HS-27A (cell line): ENCODE measurements at places on chromosomes 2 and 18.
A peak's percentile ranks its signal among the peaks of the same experiment; 100 is the strongest.

DNA sequence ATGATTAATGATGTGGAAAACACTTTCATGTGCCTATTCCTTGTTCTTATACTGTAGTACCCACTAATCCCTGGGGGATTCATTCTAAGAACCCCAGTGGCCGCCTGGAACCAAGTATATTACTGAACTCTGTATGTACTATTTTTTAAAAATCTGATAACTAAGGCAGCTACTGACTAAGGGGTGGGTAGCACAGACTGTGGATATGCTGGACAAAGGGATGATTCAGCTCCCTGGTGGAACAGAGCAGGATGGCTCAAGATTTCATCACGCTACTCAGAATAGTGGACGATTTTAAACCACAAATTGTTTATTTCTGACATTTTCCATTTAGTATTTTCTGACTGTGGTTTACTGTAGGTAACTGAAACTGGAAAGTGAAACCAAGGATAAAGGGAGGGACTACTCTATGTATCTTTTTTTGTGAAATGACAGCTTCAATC, 41.8 kb upstream of the CDC42EP3 start:
- DNase-seq = peak; percentile 67

DNA sequence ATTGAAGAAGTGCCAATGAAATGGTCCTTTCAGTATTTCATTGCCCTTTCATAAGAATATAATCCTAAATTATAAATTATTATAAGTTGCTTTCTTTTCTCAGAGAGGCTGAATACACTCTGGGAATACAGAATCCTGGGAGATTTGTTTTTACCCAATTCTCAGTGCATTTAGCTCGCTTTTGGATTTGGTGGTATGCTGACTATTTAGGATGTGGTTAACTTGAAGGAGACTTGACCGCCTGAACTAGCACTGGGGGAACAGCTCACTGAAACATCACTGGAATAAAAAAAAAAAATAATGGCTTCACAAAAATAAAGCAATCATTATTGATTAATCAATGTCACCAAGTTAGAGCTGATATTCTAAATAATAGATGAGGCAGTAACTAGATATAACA, 10.2 kb downstream of the TNFAIP6 start:
- DNase-seq = no peak

DNA sequence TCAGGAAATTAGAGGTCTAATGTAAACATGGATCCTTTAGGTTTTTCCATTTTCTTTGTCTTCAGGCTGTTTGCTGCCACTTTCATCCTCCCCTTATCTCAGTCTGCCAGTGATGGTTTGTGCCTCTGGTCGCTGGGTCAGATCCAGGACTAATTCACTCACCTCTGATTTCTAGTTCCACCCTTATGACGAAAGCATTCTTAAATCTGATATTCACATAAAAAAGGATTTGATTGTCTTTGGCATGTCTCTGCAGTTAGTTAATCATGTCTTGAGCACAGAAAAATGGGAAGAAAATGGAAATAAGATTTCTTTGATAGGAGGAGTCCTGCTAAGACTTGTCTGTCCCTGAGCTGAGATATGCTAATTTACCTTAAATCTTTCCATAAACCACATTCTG, 4.6 kb downstream of the IL1RL1 start:
- DNase-seq = no peak

DNA sequence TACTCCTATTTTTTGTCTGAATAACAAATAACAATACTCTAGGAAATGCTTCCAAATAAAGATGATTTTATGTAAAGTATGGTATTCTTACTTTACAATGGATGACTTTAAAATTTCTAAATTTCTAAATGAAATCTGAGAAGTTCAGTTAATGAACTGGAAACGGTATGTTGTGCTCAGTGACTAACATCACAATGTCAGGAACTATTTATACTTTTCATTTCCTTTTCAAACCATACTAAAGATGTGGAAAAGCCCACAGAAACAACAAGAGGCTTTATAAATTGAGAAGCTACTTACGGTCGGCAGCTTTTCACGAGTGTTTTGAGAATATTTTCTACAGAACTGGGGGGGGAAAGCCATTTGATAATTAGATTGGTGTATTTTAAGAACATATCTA, 31.1 kb downstream of the PSME4 start:
- DNase-seq = no peak

DNA sequence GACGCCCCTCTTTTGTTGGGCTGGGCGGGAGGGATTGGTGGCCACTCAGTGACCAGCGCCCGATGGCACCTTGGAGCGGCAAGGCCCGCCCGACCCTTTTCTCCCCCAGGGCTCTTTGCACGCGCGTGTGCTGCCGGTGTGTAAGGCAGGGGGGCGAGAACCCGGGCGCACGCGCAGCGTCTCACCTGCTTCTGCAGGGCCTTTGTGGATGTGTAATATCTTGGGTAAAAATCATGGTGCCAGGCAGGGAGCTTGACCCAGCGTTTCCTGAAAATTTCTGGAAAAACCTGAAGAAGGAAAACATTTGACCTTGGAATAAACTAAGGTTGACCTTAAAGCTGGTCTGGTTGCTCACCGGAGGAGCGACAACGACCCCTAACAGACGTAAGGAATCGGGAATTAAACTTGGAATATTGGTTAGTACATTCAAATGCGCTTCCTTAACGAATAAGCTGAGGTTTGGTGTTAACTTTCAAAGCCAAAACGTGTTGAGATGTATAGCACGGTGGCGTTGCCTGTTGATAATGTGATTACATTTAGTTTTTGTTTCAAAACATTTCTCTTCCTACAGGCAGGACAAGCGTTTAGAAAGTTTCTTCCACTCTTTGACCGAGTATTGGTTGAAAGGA, 438 bp downstream of the HSPE1 start:
- DNase-seq = no peak

- no peak for DNase-seq
Measured at GRCh38 chr2:240426845-240427721, 8.4 kb upstream of the GPC1 start.

DNA sequence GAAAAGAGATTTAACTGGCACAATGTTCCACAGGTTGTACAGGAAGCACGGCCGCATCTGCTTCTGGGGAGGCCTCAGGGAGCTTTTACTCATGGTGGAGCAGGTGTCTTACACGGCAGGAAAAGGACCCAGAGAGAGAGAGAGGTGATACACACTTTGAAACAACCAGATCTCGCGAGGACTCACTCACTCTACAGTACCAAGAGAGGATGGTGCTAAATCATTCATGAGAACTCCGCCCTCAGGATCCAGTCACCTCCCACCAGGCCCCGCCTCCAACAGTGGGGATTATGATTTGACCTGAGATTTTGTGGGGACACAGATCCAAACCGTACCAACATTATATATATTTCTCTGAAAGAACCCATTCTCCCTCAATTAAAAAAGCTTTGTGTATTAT, 79.7 kb upstream of the DOCK10 start:
- no peak for DNase-seq

GRCh38 chr2:67919490-67919889, 143.3 kb downstream of the C1D start:
- DNase-seq = no peak

DNA sequence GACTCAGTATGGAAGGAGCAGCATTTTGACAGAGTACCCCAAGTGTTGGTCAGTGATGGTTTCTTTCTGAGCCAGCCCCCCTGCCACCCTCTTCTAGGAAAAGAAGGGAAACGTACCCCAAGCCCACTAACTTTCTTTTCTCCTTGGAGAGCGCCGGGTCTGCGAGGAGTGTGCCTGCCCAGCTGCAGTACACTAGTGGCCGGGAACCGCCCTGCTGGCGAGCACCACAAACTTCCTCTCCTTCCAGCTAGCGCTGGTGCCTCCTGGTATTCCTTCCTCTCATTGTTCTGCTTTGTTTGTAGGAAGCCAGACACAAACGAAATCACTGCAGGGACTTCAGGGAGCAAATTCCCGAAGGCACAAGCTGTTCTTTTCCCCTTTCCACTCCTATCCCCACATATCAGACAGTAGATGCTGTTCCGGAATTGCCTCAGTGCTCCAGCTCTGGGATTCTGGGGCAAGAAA, 1.8 kb downstream of the CCDC85A start:
- DNase-seq = no peak

DNA sequence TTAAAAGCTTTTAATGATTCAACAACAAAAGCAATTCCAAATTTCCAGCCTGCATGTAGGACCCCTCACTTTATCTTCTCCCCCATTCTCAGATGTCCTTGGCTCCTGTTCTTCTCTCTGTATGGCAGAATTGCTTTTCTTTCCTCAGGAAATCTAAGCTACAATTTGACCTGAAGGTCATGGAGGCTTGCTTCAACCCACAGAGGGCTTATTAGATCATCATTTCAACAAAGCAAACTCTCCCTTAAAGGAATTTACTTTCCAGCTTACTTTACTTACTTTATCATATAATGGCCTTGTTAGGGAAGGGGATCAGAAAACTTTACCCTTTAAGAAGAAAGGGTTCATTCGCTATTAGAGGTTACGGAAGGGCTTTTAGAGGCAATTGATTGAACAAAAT, 211.5 kb downstream of the RAD51AP2 start:
- no peak for DNase-seq

GRCh38 chr2:20419007-20419576, 27.8 kb upstream of the RHOB start:
- DNase-seq = no peak

DNA sequence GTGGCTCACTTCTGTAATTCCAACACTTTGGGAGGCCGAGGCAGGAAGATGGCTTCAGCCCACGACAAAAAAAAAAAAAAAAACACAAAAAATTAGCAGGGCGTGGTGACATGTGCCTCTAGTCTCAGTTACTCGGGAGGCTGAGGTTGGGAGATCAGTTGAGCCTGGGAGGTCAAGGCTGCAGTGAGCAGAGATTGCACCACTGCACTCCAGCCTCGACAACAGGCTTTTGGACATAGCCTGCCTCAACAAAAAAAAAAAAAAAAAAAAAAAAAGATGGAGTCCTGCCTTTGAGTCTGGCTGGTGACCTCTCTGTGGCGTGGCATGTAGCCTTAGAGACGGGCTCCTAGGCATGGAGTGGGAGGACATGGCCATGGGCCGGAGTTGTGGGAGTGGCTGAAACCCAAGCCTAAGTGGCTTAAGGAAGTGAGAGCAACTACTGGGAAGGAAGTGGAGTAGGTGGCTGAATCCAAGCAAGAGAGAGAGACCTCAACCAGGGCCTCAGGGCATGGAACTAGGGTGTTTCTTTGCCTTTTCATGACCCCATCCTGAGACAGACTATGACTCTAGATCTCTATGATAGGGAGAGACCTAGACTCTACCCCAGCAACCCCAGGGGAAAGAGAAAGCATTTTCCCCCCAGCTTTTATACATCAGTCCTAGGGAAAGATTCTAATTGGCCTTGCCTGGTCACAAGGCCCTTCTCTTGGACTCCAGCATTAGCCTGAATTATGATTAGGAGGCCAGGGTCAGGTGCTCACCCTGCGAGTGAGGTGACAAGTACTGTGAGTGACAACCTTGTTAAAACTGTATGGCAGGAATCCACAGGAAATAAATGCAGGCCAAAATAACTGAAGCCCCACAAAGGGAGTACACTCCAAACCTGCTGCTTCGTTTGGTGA, 34.2 kb downstream of the NPAS2 start:
- no peak for DNase-seq

DNA sequence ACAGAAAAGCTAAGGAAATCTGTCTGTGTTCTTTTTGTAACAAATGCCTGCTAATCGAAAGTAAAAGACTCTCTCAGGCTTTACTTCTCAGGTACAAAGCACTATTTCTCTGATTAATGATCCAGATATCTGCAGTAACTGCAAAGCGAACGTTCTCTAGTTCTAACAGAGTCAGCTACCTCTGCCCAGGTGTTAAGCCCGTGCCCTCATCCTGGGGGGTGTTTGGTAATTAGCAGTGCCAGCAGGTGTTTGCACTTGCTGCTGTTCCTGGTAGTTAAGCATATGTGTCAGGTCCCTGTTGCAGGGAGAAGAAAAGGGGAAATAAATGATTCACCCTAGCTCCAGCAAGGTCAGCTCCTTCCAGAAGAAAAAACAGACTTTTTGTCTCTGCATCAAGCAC, 58.8 kb upstream of the CRIM1 start:
- no peak for DNase-seq

DNA sequence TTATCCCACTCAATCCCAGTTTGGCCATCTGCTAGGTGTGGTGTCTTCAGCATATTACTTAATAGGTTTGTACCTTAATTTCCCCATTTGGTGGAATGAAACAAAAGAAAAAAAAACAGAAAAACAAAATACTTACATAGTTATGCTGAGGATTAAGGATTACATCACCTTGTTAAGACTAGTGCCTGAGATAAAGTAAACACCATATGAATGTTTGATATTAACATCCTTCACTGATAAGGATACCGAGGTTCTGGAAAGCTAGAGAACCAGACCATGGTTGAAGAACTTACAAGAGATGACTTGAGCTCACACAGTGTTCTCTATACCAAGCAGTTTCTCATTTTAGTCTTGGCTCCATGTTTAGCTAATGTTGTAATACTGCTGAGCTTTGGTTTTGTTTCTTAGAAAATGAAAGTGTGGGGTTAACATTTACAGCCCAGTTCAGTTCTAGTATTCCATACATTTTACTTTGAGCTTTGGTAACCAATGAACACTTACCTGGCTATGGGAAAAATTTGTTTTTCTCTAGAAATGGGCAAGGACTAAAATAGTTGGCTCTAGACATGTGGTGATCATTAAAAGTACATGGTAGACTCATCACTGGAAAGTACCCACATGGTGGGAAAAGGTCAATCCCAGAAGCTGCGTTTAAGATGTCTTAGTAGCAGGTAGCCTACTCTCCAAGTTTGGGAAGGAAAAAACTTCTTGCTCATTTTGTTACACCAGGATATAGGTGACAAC, 5.8 kb upstream of the GPD2 start:
- DNase-seq = no peak

DNA sequence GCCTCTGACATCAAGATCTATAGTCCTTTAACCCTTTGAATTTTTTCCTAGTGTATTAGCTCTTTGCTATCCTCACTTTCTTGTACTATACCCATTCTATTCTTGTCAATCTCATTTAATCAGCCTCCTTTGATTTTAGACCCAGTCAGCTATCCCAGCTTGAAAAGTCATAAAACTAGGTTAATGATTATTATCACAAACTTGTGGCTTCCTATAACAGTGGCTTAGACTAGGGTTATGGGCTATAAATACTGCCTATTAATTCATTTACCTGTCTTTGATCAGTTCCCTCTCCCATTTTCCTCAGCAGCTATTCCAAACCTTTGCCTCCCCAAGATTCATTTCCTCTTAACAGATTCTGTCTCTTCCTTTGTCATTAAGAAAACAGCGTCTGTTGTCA, 174.8 kb downstream of the UBR3 start:
- DNase-seq = no peak

- peak; percentile 4 for DNase-seq
Measured at GRCh38 chr18:5237083-5237722, 40.1 kb upstream of the AKAIN1 start.

- DNase-seq = no peak
Measured at GRCh38 chr2:54909001-54909400, 141.2 kb downstream of the RTN4 start.

DNA sequence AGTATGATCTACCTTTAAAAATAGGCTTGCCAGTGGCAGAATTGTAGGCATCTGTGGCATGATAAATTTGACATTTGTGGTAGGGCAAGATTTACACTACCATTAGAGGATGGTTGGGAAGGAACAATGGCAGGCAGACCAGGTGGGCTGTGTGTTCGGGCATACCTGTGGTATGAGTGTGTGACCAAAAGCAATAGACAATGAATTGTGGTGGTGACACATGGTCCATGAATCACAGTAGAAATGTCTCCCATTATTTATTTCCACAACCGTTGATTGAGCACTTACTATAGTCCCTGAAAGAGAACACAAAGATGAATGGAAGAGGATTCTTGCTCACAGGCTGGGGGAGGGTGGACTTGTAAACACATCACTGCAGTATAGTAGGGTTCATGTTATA, 29.9 kb upstream of the RUFY4 start:
- DNase-seq = no peak
